ENCODE measurements at places on chromosomes 7 and 10.

DNA sequence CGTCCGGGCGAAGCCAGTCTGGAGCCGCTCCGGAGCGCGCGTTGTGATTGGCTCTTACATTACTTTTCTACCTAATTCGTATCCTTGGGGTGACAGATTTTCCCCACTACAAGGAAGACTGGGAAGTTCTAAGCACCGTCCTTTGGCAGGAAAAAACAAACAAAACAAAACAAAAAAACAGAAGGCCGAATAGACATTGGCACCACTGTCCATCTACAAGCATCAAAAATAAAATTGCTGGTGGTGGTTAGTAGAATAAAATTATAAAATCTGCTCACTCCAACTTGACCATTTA, 651 bp upstream of the SKAP2 start:
- DNase-seq: no peak

- no peak for DNase-seq
These were observed 161.1 kb upstream of the SVIL start for GRCh38 chr10:29795850-29796249.

GRCh38 chr10:34045571-34046190, 711.2 kb upstream of the NRP1 start:
- DNase-seq: peak; percentile 8

GRCh38 chr10:132420469-132420980, 23.5 kb downstream of the PWWP2B start:
- DNase-seq: no peak

DNA sequence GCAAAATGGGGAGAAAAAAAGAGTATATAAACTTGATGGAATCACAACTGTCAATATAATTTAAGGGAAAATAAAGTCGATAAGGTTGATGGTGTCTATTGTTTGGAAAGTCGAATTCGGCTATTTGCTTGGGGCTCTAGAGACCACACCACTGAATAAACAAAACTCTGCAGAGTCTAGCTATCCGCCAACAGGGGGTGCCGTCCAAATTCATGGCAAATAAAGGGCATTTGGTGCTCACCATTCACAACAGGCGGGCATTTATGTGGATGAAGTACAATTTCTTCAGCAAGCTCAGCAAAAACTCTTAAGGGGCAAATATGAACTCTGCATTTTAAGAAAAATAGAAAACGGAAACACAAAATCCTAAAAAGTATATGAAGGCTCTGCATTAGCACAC, 23.3 kb downstream of the CD36 start:
- DNase-seq: no peak

- no peak for DNase-seq
These were observed 10.3 kb upstream of the GARS1 start for GRCh38 chr7:30584415-30584814.

DNA sequence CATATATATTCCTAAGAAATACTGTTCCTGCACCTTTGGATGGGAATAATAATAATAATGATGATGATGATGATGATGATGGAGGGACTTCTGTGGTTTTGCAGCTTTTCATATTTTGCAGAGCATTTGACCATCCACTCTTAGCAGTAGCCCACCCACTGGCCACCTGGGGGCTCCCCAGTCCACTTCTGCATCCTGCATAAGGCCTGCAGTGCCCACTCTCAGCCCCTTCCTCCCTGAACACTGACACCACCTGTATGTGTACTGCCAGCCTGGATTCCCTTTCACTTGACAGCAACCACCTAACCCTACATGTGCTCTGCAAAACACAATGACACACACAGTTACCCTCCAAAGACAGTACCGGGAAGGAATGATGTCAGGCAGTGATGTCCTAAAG, 131.4 kb downstream of the ADAM12 start:
- no peak for DNase-seq

- no peak for DNase-seq
These were observed 90.1 kb upstream of the PIK3CG start for GRCh38 chr7:106774768-106775551.

DNA sequence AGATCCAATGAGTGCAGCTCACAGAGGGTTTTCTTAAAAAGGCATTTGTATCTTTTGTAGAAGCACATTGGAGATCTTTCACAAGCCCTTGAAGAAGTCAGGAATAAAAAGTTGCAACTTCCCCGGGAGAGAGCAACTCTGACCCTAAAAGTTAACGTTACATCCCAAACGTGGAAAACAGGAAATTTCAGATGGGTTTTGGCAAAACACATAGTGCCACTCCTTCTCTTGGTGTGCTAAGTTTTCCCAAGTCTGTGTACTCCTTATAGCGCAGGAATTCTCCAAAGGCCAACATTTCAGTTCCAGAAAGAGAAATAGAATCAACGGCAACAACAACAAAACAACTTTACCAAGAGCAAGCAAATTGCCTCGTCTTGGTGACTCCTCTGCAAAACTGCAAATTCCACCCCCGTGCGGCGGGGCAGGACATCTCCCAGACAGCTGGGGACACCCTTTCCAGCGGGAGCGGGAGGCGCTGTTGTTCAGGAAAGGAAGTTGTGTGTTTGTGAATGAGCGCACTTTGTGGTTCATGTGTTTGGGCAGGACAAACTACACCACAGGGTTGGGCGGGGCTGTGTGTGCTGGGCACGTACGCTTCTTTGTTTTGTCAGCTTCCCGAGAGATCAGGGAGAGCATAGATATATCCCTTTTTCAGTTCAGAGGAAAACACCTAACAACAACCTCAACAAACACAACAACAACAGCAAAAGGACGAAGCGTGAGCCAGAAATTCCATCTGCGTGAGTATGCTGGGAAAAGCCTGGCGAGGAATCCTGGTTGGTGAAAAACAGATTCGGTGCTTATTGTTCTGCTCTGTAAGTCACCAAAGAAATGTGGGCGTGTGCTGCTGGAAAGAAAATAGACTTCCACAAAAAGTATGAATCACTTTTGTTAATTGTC, 294.7 kb upstream of the PITRM1 start:
- peak; percentile 98 for DNase-seq

Data from fibroblast of gingiva (primary cell).